ENCODE measurements at places on chromosomes 6 and 20.

GRCh38 chr6:73151732-73152131 is 73.6 kb downstream of the KHDC1L start:
- no peak for DNase-seq

DNA sequence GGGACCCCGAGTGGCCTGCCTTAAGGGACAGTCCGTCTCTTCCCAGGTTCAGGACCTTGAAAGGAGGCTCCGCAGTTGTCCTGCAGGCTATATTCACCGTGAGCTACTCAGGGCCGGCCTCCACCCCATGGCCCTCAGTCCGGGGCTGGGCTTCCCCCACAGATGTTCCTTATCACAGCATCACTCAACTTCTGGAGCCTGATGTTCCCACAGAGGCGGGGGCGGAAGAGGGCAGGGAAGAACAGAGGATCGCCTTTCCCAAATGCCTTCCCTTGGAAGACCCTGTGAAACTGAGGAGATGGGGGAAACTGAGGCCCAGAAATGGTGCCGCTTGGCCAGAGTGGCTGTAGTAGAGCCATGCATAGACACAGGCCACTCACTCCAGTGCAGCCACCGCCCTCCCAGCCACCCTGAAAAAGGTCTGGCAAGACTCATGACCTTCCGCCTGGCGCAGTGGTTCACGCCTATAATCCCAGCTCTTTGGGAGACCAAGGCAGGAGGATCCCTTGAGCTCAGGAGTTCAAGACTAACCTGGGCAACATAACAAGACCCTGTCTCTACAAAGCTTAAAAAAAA is 4.3 kb upstream of the COX4I2 start:
- no peak for DNase-seq

GRCh38 chr20:52923123-52923937 is 48.8 kb upstream of the TSHZ2 start:
- no peak for DNase-seq

DNA sequence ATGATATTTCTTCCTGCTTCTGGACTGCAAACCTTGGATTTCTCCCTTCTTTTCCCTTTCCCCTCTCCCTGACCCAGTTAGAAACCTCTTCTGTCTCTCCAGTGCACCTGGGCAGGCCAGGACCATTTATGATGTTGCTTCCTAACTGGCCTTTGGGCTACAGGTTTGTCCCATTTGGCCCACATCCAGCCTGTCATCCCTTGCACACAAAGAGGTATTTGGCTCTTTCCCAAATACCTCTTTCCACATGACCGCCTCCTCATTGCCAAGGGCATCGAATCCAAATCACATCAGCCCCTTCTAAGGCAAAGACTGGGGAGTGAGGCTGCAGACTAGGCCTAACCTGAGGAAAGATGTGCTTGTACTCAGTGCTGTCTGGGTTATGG is 13.6 kb downstream of the FGD2 start:
- DNase-seq, result no peak

- DNase-seq, result no peak
Observed at GRCh38 chr20:47749339-47749738, 35.9 kb downstream of the SULF2 start.

GRCh38 chr20:22814471-22815205 is 220.5 kb upstream of the SSTR4 start:
- DNase-seq, result no peak

DNA sequence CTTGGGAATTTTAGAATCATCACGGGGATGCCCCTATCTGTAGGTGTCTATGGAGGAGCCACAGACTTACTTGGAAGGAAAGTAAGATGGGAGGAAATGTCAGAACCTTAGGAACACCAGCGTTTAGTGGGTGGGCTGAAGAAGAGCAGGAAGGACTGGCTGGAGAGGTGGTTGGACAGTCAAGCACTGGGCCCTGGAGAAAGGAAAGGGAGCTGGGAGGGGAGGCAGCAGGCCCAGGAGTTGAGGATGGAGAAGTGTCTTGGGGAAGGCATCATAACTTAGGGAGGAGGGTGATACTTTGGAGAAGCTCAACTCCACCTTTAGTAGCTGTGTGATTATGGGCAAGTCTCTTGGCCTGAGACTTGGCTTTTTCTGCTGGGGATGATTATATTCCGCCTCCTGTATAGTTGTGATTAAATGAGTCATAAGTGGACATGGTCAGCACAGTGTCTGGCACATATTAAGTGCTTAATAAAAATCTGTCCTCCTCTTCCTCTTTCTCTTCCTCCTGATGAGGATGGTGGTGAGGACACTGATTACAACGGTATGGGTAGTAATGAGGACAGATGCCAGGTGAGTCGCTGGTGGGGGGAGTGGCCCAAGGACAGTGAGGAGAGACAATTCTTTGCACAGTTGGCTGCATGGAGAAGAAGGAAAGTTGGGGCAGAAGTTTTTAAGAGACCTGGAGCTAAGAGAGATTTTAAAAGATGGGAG is 125.7 kb downstream of the TOX2 start:
- no peak for DNase-seq

- DNase-seq, result no peak
Observed at GRCh38 chr6:169640351-169640852, 61.4 kb downstream of the WDR27 start.

- no peak for DNase-seq
Observed at GRCh38 chr20:53032478-53032932, 60.3 kb downstream of the TSHZ2 start.

DNA sequence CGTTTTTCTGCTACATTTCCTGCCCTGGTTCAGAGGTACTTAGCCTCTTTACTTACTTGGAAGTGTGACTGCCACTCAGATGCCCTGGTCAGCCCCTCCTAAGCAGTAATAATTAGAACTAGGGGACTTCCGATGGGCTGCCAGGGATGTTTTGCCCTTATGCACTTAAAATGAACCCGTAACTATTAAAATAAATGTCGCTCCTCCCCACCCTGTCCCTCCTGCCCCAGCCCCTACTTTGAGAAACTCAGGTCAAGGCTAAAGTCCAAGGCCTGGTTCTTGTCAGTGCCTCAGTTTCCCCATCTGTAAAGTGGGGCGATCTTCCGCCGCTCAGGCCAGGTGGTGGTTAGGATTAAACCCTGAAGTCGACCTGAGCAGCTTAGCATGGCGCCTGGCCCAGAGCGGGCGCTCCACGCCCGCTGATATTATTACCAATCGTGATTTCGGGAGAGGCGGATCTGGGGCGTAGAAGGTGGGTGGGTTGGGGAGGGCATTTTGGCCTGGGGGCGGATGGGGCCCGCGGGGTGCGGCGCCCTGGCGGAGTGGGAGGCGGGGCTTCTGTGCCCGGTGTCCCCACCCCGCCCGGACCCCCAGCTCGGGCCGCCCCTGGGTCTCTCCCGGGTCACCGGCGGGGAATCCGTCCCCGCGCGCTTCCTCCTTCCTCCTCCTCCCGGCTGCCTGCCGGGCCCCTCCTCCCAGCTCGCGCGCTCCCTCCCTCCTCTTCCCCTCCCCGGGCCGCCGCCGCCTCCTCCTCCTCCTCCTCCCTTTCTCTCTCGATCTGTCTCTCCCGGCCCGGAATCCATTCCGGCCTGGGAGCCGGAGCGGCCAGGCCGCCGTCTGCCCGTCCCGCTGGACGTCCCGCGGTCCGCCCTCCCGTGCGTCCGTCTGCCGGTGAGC is at the start of gene SRC:
TSS of gene SRC (plus strand) at position 802 of the 897 bp plus-strand sequence. CDS start 38,014 bp downstream, outside the sequence.
- DNase-seq, result peak; percentile 47

GRCh38 chr6:161238081-161238480 is 35.8 kb downstream of the AGPAT4 start:
- DNase-seq, result no peak

- DNase-seq, result no peak
Observed at GRCh38 chr20:48702455-48702913, 125.3 kb downstream of the PREX1 start.

DNA sequence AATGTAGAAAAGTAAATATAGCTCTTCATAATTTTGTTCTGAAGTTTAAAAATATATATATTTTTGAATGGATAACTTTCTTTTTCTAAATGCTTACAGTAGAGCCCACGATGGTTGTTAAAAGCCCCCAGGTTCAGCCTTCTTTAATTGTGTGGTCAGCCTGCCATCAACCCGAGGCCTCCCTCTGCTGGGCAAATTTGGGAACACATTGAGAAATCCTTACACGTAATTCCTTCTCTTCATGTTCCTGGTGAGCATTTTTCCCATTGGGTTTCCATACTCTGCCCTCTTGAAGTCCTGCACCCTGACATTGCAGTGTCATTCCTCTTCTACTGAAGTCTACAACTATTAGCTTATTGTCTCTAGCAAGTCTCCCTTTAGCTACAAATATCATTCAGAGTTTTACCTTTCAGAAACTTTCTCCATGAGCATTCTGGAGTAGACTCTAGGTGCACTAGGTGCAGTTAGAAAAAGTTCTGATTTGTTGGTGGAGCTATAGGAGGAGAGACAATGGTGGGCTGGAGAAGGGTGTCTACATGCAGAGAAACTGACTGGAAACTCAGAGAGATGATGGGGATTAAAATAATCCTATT is 40.6 kb downstream of the TRIM38 start:
- DNase-seq, result no peak

DNA sequence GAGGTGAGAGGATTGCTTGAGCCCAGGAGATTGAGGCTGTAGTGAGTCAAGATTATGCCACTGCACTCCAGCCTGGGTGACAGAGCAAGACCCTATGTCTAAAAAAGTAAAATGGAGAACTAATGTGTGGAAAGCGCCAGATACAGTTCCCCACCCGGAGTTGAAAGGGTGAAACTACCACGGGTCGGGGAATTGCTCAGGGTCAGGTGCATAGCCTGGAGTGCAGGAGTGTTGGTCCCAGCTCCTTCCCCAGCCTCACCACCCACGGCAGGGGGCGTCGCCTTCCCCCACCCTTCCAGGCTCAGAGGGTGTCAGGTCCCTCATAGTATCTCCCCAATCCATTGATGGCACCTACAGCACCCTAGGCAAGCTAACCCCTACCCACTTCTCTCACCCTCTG is 26.1 kb downstream of the C20orf203 start:
- DNase-seq, result no peak

DNA sequence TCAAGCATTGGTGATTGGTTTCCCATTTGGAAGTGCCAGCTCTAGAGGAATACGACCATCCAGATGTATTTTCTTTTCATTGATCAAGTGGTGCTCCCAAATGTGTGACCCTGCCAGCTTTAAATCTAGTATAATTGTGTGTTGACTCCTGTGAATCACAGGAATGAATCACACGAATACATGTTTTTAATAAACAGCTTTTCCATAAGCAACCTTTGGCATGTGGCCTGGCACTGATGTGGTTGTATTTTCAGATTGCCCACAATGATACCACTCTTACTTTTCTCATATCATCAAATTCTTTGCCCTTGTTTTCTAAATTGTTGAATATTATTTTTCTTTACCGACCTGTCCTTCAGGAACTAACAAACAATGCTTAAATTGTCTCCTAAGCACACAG is 367 bp downstream of the GSTA3 start:
- no peak for DNase-seq

DNA sequence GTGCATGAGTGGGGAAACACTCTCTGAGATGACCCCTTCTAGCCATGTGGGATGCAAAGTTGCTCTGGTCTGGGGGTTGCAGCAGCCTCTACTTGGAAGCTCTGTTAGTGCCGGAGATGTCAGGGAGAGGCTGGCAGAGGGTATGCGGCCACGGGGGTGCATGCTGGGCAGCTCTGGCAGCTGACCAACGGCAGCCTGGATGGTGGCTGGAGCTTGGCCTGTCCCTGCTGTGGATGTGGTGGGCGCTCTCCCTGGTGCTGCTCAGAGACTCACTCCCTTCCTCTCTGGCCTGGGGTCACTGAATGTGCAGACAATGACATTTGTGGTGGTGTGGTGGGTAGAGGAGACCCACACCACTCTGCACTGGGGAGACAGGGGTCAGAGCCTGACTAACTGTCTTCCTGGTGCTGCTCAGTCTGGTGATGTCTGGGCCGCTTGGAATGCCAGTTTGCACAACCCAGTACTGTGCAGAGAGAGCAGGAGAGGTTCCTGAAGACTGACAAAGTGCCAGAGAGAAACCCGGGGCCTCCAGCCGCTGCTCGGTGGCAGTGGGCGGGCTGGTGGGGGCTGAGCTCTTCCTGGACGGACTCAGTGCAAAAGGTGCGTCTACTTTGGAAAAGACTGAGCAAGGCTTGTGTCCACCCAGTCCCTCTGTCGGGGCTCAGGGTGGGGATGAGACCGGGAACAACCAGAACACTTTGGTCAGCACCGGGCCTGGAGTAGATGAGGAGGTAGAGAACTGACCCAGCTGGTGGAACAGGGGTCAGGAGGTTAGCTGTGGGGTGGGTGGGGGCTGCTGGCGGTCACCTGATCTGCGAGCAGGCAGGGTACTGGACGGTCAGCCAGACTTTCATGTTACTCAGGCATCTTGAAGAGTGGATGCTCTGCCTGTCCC is 2.7 kb downstream of the MYT1 start:
- no peak for DNase-seq

DNA sequence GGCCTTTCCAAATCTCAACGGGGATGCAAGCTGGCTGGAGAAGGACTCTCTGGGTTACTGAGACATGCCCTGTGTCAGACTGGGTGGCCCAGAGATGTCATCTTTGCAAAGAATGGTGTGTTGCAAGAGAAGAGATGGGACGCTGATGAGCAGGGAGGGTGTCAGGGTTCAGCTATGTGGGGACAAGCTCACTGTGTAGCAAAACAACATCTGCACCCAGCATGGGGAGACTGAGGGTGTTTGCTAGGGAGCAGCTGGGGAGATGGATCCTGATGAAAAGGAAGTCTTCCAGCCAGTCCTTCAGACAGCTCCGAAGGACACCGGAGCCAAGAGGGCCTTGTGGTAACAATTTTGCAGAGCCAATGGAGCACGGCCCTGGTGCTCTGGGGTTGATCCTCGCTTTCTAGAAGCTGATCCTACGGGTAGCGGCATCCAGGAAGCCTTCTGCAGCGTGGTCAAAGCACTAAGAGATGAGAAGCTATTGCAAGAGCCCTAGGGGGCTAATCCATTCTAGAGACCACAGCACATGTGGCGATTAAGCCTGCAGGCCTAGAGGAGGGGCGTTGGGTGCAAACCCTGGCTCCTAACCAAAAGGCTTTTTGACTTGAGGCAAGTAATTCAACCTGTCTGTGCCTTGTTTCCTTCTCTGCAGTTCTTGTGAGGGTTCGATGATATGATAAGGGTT is 39.9 kb downstream of the EDN3 start:
- no peak for DNase-seq

DNA sequence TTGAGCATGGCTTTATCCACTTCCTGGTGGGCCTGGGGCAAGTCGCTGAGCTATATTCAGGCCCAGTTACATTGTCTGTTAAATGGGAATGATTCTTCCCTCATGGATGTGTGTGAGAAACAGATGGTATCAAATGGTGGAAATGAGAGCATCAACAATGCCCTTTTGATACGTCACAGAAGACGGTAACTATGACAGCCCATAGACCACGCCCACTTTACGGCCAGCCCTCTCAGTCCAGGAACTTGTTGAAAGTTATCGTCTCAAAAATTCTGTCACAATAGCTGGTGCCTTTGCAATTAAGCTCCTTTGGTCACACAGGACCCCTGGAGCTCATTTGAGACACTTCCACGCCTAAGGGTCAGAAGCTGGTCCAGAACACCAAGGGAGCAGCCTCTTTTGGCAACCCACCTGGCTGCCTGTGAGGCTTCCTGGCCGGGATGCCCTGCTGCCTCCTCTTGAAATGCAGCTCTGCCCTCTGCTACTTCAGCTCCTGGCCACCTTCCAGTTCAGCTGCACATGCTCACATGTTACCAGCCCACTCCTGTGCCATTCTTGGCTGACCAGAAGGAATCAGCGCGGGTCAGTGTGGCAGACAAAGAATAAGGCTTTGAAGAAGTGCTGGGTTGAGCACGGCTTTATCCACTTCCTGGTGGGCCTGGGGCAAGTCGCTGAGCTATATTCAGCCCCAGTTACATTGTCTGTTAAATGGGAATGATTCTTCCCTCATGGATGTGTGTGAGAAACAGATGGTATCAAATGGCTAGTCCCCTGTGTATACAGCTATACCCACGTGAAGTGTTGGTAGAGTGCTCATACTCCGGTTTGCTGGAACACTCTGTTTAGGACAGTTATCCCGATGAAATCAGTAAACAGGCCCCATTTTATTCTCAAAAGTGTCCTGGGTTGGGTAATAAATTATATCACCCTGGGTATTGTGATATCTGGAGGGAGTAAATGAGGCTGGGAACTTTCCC is 199.2 kb upstream of the SUPT3H start:
- DNase-seq, result no peak
